AG04449 (cell line): ENCODE measurements at places on chromosomes 12 and 14.

- no peak for DNase-seq
Measured at GRCh38 chr14:103247169-103247606, 86.8 kb upstream of the EIF5 start.

- no peak for DNase-seq
Measured at GRCh38 chr12:66002812-66003211, 127.7 kb downstream of the LLPH start.

DNA sequence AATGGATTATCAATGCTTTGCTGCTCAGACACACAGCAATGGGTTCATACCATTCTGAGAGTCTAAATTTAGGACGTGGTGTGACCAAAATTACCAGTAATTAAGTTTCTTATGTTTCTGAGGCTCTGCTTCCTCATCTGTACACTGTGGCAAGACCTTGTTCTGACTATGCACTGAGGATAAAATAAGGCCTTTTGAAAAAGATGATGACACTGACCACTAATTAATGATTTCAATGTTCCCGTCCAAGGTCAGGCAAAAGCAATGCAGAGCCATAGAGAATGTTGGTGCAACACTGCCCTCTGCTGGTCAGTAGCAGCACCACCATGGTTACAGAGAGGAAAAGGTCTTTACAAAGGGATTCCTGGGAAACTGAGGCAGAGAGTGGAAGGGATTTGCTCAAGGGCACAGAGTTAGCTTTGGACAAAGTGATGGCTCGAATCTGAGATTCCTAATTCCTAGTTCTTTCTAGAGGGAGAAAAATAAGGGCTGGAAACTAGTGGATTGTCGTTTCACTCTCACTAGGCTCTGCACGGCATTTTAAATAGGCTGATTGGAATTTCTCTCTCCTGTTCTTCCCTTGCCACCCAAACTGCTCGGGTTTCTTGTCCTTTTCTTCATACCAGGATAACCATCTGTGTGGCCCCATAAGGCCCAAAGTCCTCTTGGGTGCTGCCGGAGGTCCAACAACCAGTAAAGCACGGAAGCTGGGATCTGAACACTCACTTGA, 22.3 kb upstream of the P2RX7 start:
- DNase-seq = no peak

- no peak for DNase-seq
Measured at GRCh38 chr14:69543341-69544115, 31.1 kb downstream of the CCDC177 start.

DNA sequence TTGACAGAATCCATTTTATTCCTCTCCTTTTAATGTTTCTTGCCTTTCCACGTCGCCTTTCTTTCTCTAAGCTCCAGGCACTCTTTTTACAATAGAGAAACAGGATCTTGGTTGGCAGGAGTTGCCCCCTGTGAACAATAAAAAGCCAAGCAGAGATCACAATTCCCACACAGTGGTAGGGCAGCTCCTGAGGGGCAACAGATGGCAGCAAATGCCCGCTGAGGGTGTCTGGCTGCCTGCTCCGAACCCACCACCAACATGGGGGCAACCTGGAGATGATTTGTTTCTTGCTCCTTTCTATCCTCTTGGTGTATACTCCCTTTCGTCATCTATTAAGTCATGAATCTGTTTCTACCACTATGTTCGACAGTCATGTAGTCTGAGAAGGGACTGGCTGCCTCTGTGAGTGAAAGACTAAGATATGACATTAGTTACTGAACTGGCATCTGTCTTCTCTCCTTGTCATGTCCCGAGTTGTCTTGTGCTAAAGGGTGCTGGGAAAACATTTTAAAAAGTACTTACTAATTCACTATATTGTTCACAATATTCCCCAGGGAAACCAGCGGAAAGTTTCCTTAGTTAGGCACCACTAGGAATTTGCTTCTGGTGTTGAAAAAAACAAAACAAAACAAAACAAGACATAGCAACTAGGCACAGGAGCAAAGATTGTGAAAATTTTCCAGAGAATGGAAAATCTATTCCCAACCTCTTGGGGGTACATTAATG, 170.1 kb downstream of the STXBP6 start:
- DNase-seq = no peak

DNA sequence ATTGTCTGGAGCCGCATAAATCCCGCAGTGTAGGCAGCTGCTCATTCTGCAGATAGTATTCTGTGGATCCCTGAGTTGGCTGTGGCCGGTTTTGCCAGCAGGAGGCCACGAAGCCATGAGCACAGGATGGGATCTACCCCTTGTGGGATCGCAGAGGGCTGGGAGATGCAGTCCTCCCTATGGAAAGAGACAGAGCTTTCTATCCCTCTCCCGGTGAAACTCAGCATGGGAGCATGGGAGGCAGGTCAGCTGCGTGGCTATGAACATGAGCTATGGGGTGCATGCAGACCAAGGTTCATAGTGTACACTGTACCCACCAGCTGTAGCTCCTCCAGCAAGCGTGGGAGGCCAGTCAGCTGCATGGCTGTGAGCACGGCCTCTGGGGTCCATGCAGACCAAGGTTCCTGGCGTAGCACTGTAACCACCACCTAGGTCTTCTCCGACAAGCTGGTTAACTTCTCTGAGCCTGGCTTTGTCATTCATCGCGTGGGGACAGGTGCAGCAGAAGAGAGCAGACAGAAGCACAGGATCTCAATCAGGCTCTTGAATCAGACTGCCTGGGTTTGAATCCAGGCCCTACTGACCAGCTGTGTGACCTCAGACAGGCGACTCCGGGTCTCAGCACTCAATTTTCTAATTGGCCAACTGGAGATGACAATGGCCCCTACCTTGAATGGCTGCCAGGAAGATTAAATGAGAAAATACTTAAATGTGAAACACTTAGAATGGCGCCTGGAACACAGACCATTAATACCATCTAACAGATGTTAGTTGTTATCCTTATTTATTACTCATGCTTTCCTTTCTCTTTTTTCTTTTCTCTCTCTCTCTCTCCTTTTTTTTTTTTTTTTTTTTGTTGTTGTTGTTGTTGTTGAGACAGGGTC, 6.0 kb downstream of the BDKRB1 start:
- no peak for DNase-seq

GRCh38 chr12:31034372-31034771, 39.3 kb upstream of the DDX11 start:
- DNase-seq = no peak

- DNase-seq = peak; percentile 17
Measured at GRCh38 chr12:42084522-42084921, 60.2 kb downstream of the GXYLT1 start.

DNA sequence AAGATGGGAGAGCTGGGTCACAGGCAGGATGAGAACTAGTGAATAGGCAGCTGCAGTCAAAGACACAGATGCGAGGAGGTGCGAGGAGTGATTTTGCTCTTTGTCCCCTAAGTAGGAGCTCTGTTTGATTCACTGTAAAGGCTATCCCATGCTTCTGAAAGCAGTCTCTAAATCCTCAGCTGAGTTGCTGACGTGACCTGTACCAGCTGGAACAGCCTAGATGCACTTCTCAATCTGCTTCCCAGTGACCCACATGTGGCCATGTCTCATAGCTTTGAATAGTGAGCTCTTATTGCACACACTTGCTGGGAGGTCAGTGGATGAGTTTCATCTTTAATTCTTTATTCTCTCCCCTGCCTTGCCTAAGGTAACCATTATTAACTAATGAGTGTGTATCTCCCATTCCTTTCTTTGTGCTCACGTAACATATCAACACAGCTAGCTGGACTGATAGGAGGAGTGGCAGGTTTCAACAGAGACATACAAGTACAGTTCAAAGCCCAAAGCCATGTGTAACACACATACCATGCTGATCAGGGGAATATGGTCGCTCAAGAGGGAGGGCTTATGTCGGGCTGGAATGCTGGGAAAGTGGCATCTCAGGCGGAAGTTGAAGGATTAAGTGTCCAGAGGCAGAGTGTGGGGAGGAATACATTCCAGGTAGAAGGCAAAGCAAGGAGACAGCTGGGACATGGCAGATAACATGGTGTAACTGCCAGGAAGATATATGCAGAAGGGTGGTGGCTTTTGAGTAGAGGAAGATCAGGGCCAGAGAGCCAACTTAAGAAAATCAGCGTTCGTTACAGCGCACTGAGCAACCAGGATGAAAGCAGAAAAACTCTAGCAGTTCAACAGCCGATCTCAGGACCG, 15.4 kb upstream of the YY1 start:
- DNase-seq = no peak

- DNase-seq = no peak
Measured at GRCh38 chr12:99439399-99439798, 208.2 kb upstream of the GARIN6 start.

DNA sequence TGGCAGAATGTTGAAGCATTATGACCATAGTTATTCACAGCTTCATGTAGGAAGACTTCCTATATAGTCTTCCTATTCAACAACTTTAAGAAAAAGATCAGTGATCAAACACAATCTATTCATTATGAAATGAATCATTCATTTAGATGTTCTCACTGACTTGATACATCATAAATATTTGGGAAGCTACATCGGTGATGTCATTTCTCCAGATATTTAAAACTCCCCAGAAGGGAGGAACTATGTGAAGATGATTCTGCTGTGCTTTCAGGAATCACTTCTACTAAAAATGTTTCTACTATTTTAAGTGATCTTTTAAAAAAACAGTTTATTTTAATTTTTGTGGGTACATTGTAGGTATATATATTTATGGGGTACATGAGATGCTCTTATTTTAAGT, 316.4 kb downstream of the BCAT1 start:
- DNase-seq = no peak

GRCh38 chr14:98984719-98985041, 287.3 kb downstream of the BCL11B start:
- no peak for DNase-seq

DNA sequence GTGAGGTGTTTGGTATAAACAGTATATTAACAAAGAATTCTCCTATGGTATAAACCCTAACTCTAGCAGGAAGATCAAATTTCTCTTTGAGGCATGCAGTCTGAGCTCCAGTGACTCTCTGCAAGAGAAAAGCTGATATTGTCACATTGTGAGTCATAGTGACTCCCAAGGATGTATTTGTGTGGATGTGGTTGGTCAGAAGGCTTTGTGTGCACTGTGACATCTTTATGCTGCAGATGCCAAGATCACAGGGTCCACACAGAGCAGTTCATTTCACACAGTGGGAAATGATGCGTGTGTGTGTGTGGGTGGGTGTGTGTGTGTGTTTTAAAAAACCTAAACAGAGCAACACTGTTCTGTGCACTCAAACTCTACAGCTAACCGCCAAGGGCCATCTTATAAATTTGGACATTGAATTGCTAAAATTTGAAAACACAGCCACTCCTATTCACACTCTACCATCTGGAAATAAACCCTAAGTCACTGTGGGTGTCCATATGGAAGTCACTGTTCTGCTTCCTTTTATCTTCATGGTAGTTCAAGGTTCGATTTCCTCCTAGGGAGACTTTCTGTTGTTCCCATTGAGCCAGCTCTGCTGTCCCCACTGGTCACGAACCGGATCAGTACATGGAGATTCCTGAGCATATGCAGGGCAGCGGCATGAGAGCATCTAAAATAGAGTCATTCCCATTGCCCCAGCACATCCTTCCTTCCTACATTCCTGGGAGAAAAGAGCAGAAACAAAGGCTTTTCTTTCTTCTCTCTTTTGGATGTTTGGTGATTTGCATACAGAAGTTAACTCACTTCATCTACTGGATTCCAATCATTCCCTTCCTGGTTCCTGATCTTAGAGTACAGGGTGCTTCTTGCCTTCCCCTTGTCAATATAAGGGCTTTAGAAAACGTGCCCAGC, 727.6 kb downstream of the DIO2 start:
- DNase-seq = no peak

DNA sequence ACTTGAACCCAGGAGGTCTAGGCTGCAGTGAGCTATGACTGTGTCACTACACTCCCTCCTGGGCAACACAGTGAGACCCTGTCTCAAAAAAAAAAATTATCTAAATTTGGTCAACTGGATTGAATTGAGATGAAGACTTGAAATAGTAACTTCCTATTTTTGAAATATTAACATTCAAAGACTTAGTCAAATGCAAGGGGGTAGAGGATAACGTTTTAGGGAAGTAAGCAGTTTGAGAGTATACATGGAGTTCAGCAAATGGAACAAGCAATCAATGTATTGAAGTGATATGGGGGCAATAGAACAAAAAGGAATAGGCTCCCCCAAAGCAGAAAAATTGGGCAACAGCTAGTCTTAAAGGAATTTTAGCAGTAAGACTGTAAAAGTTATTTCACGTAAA, 4.6 kb upstream of the MFAP5 start:
- no peak for DNase-seq

DNA sequence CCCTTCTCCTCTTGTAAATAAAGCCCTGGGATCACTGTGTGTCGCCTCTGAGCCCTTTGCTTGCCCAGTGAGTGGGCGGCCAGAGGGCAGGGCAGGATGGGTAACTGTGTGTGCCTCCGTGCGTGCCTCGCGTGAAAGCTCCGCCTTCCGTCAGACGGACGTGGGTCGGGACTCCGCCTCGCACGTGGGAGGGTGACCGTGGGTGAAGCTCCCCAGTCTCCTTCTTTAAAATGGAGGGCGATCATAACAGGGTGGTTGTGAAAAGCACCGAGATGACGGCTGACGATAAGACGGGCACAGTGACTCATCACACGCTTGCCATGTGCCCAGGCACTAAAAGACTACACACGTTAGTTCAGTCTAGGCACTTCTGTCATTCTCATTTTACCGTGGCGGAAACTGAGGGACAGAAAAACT, 9.2 kb downstream of the PHB2 start:
- DNase-seq = no peak

DNA sequence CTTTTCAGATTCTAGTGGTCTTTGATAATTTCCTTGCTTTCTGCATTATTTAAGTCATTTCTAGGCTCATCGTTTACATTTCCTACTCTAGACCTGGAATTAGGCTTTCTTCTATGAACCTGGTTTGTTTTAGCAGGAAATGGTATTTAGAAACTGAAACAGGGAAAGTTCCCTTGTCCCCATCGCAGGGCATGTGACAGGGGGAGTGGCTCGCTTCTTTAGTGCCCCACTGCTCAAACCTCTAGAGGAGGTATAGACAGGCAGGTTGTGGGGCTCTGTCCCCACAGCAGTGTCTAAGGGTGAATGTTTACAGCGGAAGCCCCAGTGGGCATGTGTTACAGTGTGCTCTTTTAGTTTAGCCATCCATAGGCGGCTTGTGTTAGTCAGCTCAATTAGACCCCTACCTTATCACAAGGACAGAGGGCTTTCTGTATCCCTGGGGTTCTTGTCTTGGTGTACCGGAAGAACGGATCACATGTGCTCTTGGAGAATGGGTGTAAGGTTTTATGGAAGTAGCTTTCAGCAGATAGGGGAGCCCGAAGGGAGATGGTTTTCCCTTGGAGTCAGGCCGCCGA, 25.0 kb downstream of the IFT81 start:
- DNase-seq = no peak

DNA sequence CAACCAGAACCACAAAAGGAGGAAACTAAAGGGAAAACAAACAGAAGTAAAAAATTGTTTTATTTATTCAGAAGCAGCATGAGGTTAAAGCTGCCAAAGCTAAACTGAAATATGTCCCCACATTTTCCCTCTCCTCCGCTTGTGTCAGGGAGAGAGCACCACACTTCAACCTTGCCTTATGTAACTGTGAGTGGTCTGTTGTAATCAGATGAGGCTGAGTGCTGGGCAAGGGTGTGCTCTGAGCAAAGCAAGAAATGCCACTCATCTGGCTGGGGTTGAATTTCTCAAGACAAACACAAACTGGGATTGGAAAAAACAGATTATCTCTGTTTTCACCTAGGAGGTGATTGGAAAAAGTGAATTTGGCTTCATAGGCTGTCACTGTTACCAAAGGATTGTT, 12.2 kb downstream of the CAPZA3 start:
- DNase-seq = no peak

GRCh38 chr12:113048716-113049127, 7.8 kb upstream of the DTX1 start:
- no peak for DNase-seq

- no peak for DNase-seq
Measured at GRCh38 chr12:27014859-27015729, 910 bp upstream of the TM7SF3 start.
